ENCODE measurements at places on chromosomes 1 and 21.

GRCh38 chr1:221841251-221841982 is 99.5 kb upstream of the DUSP10 start:
- DNase-seq = no peak

GRCh38 chr1:151611288-151611790 is 511 bp upstream of the SNX27 start:
- DNase-seq = no peak

GRCh38 chr1:11767922-11768704 is 6.1 kb downstream of the C1orf167 start:
- DNase-seq = no peak

GRCh38 chr1:246583448-246584185 is 17.4 kb downstream of the CNST start:
- DNase-seq = peak; percentile 10

DNA sequence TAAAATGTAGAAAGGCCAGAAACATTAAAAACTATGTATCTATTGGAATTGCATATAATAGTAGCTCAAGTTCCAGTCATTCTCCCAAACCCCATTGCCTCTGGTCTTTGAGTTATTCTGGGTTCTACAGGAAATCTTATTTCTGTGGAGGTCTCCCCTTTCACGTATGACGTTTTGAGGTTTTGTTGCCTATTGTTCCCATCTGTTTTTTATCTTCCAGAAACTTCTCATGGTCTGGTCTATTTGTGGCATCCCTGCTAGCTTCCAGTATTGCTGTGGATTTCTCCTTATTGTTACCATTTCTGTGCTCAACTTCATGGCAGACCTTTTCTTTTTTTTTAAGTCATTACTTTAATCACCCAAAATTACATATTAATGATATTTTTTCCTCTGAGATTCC is 43.3 kb downstream of the DTL start:
- DNase-seq = no peak

DNA sequence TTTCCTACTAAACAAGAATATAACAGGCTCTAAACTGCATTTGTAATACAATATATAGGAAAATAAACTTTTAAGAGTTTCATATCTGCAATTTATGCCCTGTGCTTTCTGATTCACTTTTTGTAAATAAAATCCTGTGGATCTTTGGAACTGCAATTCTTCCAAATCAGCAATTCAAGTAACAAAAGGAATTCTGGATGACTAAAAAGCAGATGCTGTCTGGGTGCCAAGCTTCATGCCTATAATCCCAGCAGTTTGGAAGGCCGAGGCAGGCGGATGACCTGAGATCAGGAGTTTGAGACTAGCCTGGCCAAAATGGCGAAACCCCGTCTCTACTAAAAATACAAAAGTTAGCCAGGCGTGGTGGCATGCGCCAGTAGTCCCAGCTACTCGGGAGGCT is 6.3 kb downstream of the NME7 start:
- no peak for DNase-seq

DNA sequence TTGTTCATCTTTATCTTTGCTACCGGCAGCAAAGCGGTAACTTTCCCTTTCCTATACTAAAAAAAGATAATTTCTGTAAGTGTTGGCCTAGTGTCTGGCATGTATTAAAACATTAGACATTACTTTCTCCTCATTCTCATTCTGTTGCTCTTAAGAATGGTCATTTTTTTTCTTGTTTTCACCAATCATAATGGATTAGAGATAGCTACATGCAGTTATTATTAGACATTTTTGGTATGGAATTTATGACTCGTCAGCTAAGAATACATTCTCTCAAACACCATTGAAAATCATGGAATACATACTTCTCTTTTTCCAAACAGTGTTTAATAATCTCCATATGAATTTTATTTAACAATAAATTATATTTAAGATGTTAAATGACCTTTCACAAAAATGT is 1154.6 kb downstream of the BRINP3 start:
- no peak for DNase-seq

- no peak for DNase-seq
Observed at GRCh38 chr21:7917729-7918128, 2603.7 kb upstream of the TPTE start.

DNA sequence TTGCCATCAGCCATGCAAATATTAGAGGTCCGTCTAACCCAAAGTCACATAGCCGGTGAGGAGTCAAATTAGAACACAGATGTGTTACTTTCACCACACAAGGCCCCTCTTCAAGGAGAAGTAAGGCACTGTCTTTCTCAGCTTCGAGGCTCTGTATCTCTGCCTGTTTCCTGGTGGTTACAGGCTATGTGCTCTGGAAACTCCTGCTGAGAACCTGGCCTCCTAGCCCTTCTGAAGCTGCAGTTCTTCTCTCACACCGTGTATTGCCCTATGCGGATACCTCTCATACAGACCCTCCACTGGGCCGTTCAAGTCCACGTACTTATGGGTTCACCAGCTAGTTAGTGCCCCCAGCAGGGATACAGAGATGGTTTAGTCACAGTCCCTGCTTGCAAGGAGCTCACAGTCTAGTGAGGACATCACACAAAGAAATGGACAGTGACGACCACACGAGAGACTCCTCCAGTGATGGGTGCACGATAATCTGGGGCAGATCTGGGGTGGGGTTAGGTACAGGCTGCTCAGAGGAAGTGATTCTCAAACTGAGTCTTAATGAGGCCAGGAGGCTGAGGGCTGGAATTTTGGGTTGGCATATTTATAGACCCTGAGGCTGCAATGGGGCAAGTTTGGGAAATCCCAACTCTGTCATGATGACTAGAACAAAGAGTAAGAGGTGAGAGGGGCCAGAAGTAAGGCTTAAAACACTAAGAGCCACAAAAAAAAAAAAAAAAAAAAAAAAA is 22.8 kb upstream of the ELOA start:
- DNase-seq = no peak

DNA sequence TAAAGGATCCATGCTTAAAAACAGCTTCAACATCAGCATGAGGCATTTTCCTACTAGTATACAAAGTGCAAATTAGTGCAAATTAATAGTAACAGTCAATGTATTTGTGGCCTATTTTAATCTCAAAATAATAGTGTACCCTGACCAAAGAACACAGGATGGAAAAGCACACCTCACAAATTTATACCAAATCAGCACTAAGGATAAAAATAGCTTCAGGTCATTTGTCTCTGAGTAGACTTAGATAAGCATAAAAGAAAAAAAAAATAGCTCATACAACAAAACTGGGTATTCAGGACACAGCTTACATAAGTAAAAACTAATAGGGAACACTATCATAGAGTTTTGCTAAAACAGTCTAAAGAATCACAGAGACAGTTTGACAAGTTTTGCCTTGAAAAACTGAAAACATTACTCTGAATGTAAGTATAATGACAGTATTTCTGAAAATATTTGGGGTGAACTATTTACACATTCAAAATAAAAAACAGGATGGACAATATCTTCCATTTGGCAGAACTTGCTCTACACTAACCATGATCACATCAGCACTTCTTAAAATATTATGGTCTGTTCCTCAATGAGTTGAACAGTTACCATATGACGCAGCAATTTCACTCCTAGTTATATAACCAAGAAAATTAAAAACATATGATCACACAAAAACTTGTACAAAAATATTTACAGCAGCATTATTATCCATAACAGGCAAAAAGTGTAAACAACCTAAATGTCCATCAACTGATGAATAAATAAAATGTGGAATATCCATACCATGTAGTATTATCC is 46.3 kb downstream of the RNF115 start:
- DNase-seq = no peak

- DNase-seq = no peak
Observed at GRCh38 chr1:184593597-184593996, 161.1 kb downstream of the EDEM3 start.

- no peak for DNase-seq
Observed at GRCh38 chr1:59005491-59006288, 221.8 kb upstream of the JUN start.

DNA sequence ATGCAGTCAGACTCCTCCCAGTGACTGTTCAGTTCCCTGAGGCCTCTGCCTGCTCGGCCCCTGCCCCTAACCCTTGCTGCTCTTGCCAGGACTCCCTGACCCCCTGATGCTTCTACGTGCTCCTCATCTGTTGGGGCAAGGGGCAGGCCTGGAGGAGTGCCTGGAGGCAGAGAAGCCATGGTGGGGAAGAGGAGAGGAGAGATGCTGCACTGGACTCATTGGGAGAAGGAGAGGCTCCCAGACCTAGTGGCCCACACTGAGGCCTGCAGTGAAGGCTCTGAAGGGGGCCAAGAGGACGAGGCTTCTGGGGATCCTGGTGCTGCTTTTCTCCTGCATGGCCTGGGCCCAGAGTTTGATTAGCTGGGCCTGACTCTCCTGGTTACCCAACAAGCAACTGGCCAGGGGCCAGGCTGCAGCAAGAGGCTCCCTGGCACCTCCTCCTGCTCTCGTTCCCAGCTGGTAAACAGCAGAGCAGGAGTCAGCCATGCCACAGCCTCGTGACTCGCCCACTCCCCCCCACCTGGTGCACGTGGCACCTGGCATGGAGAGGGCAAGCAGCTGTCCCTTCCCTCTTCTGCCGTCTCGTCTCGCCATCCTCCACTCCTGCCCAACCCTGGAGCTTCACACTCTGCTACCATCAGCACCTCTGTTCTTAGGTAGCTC is 847 bp upstream of the RORC start:
- no peak for DNase-seq

DNA sequence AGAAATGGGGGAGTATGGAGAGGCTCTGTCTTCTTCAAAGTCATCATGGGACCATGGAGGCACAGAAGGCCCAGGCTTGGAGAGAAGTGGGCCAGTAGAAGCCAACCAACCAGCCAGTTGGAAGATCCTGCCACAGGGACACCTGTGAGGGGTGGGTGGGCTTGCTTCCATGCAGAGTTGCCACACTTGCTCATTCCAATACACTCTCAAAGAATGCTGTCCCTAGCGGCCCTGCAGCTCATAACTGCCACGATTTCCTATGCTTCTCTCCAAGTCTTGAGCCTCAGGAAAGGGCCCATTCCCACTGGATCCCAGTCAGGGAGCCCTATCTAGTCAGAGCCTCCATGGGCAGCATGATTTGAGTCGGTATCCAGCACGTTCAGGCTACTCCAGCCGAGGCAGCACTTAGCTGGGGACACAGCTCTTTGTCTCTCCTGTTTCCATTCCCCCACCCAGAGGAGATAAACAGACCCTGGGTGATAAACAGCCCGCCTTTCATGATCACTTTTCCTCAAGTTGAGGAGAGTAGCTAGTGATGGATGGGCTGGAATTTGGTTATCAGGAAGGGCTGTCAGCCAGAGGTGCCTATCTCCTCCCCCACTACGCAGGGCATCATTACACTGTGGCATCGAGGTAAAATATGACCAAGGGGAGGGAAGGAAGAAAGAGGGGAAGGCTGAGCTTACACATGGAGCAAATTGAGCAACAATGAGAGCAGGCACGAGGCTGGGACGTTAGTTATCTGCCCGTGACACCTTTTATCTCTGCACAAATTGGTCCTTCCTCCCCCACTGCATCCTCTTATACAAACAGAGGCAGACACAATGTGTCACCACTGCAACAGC is 64.6 kb downstream of the ERI3 start:
- no peak for DNase-seq

DNA sequence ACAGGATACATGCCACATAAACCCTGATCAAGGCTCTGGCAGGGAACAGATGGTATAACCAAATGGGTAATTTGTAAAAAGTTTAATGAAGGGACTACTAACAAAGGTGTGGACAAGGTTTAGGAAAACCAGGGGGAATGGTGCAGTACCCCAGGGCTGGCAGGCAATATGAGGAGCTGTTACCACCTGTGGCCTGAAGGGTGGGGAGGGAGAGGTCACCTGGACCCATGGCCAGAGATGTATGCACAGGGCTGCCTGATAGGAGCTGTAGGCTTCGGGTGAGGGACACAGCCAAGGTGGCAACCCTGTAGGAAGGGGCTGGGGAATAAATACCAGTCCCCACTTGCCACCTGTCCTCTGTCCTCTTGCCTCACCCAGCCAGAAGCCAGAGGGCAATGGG is 51.4 kb upstream of the ID3 start:
- no peak for DNase-seq

DNA sequence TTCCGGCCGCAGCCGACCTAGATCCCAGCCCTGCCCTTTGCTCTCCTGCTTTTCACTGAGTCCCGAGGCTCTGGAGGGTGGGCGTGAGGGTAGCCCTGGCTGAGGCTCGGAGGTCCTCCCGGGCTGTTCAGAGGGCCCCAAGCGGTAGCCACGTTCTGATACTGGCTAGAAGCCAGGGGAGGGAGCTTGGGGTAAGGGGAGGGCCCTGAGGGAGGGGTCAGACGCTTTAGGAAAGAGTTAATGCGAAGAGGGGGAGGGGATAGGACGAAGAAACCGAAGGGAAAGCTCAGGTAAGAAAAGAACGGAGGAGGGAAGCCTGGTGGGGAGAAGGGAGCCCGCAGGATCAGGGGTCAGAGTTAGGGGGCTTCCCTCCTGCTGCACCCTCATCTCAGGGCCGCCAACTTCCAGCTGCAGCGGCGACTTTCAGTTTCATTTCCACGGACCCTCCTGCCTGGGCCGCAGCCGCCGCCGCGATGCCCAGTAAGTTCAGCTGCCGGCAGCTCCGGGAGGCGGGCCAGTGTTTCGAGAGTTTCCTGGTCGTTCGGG is at the start of gene MOV10:
Gene MOV10 (plus strand): TSS at position 220 of the 546 bp plus-strand sequence. CDS start 254 bp downstream, at position 474.
- DNase-seq = peak; percentile 53

DNA sequence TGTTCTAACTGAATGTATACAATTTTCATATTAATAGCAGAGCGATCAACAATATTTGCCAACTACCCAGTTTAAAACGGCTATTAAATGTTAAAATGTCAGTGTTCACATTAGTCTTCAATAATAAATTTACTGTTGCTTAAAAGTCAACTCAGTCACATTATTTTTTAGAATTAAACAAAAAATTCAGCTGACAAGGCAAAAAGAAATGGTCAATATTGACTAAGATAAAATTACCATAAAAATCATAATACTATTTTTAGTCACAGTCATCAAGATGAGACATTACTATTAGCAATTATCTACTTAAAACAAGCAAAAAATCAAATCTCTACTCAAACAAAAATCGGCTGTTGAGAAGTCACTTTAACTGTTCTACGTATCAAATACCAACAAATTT is 1.5 kb downstream of the ANKRD13C start:
- no peak for DNase-seq

- DNase-seq = no peak
Observed at GRCh38 chr1:210655511-210655910, 326.8 kb downstream of the HHAT start.

All from NCI-H1436 (cell line).